MG63 (cell line): ENCODE measurements at places on chromosomes 7 and 10.
A peak's percentile ranks its signal among the peaks of the same experiment; 100 is the strongest.

DNA sequence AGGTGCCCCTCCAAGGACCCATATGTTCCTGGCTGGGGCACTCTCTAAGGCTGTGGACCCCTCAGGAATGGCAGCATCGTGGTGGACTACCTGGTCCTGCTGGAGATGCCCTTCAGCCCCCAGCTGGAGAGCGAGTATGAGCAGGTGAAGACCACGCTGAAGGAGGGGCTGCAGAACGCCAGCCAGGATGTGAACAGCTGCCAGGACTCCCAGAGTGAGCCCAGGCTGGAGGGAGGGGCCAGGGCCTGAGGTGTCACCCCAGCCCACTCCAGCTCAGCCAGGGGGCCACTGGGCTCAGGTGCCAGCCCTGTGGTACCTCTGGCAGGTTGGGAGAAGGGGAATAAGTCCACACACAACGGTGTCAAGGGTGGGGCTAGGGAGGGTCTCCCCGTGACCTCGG, 4.7 kb upstream of the MUC12 start:
- no peak for DNase-seq

- DNase-seq, result no peak
Observed at GRCh38 chr7:37289367-37289766, 159.3 kb downstream of the ELMO1 start.

GRCh38 chr10:77643795-77644468, 6.3 kb upstream of the KCNMA1 start:
- peak; percentile 43 for DNase-seq

DNA sequence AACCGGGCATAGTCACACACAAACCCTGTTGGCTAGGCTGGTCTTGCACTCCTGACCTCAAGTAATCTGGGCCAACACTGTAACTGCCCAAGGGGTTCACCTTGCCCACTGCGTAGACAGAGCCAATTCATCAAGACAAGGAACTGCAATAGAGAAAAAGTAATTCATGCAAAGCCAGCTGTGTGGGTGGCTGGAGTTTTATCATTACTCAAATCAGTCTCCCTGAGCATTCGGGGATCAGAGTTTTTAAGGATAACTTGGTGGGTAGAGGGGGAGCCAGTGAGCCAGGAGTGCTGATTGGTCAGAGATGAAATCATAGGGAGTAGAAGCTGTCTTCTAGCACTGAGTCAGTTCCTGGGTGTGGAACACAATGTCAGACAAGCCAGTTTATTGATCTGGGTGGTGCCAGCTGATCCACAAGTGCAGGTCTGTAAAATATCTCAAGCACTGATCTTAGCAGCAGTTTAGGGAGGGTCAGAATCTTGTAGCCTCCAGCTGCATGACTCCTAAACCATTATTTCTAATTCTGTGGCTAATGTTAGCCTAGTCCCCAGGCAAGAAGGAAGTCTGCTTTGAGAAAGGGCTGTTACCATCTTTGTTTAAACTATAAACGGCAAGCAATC, 15.6 kb upstream of the FXYD4 start:
- DNase-seq, result peak; percentile 68

DNA sequence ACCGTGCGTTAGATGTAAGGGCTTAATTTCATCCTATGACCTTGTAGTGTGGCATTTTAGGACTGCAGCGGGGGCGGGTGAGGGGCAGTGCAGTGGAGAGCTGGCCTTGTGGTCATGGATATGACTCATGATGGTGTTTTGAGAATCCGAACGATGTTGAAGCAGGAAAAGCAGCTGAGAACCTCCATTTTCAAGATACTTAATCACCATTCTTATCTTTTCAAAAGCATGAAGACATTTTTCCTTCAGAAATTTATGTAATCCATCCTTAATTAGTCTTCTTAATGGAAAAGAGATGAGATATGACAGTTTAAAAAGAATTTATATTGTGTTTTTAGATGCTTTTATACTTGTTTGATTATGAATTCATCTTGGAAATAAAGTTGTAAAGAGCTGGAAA, 9.6 kb downstream of the ATP5F1C start:
- DNase-seq, result peak; percentile 76
